Fibroblast of lung (primary cell): ENCODE measurements at places on chromosomes 16 and 17. TPM values are rescaled to one million over a fixed set of nuclear protein-coding genes. Genes with fewer than 3 reads are reported as not detected.

The TOP2A gene
- 4.9 and 41.6 TPM in 2 replicates for total RNA-seq

The FOXN1 gene
- total RNA-seq, result not detected in 2 replicates

The KRTAP2-1 gene
- total RNA-seq, result not detected in 2 replicates

GRCh38 chr16:68356249-68356918, 45.6 kb downstream of the PRMT7 start:
- H3K27ac ChIP-seq, result no peak overlapping the region
- H3K27me3 ChIP-seq, result no peaks in the 10 kb centered on the region
- H3K4me1 ChIP-seq, result no peaks in the 10 kb centered on the region
- DNase-seq, result no peak
- no peak overlapping the region for H3K4me3 ChIP-seq

- H3K4me1 ChIP-seq, result no peaks in the 10 kb centered on the region
- H3K4me3 ChIP-seq, result no peak overlapping the region
- H3K27ac ChIP-seq, result no peak overlapping the region
- H3K27me3 ChIP-seq, result no peaks in the 10 kb centered on the region
- H3K36me3 ChIP-seq, result no peaks in the 10 kb centered on the region
Measured at GRCh38 chr17:62119373-62119772, 54.3 kb upstream of the MED13 start.

DNA sequence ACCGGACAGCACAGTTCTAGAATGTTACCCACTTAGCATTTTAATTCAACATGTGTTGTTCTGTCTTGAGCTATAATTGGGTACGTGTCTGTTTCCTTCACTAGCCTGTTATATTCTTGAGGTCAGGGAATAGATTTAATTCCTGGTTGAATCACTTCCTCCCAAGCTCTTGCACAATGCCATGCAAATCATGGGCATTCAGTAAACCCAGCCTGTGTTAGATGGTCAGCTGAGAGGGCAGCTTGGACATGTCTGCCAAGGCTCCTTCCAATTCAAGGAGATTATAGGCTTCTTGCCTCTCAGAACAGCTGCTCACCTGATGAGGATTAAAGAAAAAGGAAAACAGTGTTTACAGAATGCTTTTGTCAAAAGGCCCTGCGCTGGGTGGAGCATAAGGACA, 12.6 kb downstream of the C1QTNF1 start:
- H3K4me3 ChIP-seq, result no peak overlapping the region
- peak overlapping the region; percentile 13 for H3K27ac ChIP-seq
- H3K4me1 ChIP-seq, result peaks cover 20% of the 10 kb centered on the region
- no peaks in the 10 kb centered on the region for H3K27me3 ChIP-seq
- H3K36me3 ChIP-seq, result no peaks in the 10 kb centered on the region

- DNase-seq, result peak; percentile 64
- no peak overlapping the region for H3K27ac ChIP-seq
- peaks cover 4% of the 10 kb centered on the region for H3K4me1 ChIP-seq
- H3K27me3 ChIP-seq, result no peaks in the 10 kb centered on the region
- no peaks in the 10 kb centered on the region for H3K36me3 ChIP-seq
Measured at GRCh38 chr17:28057731-28058246, 15.3 kb downstream of the NLK start.
